ENCODE measurements at places on chromosomes 4 and X.

DNA sequence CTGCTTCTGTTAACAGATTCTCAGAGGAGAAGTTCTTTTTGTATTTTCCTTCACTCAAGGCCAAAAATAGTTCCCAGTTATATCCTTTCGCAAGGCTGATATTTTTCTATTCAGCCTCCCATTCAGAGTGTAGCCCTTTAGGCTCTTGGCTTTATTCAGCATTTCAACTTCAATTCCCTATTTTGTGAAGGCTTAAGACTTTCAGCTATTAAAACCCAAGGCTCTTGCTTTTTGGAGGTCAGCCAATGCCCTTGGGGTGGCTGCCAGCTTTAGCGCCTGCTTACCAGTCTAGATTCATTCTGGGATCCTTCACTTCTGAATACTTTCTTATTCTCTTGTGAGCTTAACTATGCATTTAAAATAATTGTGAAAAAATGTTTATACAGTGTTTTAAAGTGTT, 57.3 kb upstream of the ADGRA3 start:
- DNase-seq = no peak

- no peak for DNase-seq
These were observed 63.6 kb downstream of the UPRT start for GRCh38 chrX:75337525-75337924.

DNA sequence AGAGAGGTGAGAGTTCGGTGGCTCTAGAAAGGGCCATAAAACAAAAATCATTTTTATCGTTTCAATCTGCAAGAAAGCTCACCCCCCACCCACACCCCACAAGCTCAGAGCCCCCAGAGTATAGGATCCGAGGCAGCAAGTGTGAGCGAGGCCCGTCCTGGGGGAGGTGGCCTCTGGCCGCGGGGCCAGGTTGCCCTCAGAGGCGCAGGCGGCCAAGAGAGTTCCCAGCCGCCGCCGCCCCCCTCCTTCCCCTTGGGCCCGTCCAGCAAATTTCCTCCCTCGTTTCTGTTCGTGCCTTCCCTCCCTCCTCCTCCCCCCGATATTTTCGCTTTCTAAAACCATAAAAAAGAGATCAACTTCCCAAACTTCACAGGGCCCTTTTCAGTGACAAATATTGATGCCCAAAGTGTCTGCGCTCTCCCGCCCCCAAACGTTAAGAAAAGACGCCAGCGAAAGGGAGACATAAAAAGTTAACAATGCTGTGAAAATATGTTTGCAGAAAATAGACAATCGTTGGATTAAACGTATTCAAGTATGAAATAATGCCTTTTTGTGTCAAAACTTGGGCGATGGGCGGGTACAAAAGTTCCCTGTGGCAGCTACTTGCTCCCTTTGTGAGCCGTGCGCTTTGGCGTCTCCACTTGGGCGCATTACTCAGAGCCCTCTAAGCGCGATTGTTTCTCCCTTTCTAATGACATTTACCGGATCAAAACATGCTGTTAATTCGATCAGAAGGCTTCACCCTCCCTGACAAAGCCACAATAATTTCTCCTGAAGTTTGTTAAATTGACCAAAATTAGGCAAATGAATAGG, 1.1 kb upstream of the HELT start:
- DNase-seq = no peak

DNA sequence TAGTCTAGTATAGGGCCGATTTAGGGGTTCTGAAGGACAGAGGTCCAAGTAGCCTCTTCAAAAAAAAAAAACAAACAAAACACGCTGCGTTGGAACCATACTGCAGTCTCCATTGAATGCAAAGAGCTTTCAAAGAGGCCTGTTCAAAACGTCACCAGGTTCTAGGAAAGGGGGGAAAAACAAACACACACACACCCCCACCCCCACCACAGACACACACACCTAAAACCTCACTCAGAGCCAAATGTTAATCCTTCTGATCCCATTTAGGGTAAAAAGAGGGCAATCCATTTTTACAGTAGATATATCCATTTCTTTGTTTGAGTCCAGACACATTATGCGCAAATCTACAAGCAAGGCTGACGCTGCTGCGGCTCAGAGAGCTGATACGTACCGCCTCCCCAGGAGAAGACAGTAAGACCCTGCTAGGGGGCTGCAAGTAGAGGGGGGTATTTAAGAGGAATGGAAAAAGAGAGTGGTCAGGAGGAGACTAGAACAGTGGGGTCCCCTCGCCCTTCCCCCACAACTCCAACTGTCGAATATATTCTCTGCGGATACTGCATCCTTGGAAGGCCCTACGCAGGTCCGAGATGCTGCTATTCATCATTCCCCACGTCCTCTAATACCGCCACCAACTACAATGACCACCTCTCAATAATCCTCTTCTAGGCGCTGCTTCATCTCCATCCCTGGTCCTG, 1.3 kb downstream of the NKRF start:
- DNase-seq = no peak

DNA sequence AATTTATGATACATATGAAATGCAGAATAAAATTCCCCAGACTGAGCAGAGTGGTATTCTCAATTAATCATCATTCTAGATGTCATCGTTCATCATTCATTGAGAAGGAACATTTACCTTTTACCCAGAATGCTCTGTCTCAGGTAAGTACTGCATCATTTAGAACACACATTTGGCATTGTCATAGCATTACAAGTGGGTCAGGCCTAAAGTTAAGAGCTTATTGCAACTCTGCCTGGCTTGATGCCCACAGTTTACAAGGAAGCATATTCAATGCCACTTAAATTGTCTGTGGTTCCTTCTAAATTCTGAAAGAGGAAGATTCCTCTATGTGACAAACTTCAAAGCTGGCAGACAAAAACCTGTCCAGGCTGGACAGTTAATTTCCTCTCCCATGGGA, 87.3 kb downstream of the CAMK2D start:
- DNase-seq = no peak

DNA sequence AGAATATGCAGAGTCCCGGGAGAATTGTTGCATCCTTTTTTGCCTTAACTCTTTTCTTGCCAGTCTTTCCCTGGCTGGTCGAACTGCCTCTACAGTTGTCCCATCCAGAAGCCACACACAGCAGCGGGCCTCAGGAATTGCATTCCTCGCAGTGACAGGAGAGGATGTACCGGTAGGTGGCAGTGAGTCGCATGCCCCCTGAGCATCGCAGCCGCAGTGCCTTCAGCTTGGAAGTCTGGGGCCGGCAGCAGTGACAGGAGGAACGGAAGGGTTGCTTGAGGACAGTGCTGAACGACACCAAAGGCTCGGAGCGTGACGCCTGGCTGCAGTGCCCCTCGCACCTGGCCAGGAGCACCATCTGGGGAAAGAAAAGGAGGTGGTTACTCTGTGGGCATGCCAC, 23.5 kb downstream of the NDP start:
- DNase-seq = no peak

DNA sequence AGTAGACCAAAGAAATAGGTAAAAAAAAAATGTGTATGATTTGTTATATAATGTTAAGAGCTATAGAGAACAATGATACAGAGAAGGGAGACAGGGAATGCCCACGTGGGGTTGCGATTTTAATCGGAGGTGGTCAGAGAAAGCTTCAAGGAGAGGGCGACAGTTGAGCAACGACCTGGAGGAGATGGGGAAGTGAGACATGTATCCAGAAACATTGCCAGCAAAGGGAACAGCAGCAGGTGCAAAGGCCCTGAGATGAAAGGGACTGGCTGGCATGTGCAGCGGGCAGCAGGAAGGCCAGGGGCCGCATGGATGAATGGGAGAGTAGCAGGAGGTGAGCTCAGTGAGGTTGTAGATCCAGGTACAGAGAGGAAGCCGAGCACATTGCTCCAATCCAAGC, 32.9 kb downstream of the NIPAL1 start:
- DNase-seq = no peak

GRCh38 chrX:44043496-44043895, 70.3 kb upstream of the NDP start:
- no peak for DNase-seq

DNA sequence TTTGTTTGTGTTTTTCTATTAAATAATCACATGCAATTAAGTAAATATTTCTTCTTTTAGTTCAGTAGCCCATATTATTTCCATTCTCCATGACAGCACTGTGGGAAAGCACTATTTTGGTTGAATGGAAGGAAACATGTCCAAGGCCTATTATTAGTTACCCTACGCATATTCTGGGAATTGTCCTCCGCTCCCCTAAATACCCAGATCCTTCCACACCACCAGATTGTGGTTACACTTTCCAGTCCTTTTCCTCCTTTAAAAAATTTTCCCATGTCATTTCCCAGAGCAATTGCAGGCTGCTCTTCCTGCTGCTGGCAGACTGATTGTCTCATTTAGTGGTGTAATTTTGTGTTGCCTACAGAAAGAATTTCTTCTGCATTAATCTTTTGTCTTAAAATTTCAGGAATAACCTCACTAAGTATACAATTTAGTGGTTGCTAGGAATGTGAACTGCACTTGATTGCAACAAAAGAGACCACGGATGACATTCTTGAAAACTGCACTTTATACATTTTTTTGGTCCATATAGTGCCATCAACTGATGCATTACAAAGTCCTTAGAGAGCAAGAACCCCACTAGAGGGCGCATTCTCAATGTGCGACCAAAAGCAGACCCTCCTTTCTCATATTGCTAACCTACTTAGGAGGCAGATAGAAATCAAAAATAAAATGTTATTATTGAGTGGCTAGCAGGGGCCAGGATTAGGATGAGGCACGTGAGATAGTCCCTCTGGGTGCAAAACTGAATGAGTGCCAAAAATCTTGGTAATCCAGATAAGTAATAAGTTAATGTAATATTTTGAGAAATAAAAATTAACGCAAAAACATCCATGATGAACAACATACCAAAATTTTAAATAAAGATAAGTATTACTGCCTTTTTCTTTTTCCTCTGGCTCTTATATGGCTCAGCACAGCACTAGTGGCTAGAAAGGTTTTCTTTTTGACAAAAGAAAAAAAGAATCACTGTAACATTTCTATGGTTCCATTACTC, 98.8 kb upstream of the IQCM start:
- no peak for DNase-seq

GRCh38 chrX:2559124-2559523, 58.3 kb upstream of the DHRSX start:
- DNase-seq = no peak

GRCh38 chr4:80172203-80172602, 25.1 kb upstream of the PRDM8 start:
- no peak for DNase-seq

GRCh38 chrX:72141372-72142004, 9.8 kb upstream of the RTL5 start:
- DNase-seq = no peak

GRCh38 chr4:147825451-147826287, 93.8 kb downstream of the ARHGAP10 start:
- no peak for DNase-seq

DNA sequence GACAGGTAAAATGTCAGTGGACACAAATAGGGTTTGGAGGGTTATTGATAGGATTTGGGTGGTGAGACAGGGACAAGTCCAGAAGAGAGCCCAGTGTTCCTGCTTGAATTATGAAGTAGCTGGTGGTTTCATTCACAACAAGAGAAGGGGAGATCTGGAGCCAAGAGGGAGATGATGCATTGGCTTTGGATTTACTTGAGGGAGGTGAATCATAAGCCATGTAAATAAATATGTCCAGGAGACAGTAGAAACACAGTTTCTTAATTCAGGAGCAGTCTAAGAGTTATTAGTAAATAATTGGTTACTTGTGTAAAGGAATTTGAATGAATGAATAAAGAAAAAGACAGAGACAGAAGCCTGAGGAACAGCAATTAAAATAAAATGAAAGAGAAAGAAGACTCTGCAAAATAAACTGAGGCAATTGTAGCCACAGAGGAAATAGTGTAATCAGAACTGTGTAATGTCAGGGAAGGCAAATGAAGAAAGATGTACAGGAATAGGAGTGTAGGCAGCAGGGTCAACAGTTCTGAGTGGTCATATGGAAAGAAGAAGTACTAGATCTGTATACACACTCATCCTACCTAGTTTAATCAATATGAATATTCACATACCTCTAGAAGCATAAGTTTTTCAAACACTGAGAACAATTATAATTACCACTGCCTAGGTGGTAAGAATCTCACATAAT, 50.2 kb upstream of the CXCL8 start:
- DNase-seq = no peak

DNA sequence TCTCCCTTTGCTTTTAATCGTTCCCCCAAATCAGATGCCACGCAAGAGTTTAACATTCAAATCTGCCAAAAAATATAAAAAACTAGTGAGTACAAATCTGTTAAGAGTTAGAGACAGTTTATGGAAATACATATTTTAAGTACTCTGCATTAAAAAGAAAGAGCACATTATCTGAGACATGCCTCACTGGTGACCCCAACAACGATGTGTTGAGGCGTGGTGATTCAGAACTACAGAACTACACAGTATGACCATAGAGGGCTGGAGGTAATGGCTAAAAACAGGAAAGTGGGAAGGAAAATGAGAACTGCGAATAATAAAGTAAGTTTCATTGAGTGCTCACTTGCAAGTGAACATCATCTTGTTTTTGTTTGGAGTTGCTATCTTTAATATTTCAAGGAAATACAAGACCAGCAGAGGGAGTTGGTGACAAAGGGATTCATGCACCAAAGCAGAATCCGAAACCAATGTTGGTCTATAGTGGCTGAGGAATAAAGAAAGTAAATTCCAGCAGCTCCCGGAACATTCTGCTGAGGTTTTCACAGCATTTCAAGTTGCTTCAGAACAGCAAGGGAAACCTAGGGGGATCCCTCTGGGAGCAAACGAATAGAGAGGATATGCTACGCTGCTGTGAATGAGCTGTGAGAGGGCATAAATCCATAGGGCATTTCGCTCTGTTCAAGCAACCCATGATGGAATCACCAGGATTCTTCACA, 92.2 kb downstream of the DCHS2 start:
- no peak for DNase-seq

- DNase-seq = peak; percentile 93
These were observed 75.7 kb upstream of the LRPAP1 start for GRCh38 chr4:3607690-3608552.

DNA sequence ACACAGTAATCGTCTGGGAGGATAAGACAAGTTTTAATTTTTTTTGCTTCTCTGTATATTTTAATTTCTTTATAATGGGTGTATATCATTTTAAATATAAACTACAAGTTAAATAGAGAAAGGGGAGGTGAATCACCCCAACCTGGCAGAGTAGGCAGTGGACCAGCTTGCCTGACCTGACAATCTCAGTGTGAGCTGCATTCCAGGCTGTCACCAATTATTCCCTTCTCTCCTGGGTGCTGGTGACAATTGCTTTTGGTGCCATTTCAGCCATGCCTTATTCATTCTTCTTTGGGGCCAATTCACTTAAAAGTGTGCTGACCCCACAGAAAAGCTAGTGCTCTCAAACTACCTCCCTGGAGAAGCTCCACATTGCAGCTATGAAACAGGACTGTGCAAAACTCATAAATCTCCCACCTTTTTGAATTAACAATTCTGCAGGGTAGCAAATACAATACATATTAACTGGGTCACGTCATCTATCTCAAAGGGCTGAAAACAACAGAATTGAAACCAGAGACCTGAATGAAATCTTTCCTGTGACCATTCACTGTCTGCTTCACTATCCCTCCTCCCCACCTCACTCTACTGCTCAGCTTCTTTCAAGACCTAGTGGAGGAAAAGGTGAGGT, 359.0 kb downstream of the HS3ST1 start:
- no peak for DNase-seq

GRCh38 chr4:124710015-124710741, 2.4 kb downstream of the ANKRD50 start:
- no peak for DNase-seq
